ENCODE measurements at places on chromosomes 12 and 14.

DNA sequence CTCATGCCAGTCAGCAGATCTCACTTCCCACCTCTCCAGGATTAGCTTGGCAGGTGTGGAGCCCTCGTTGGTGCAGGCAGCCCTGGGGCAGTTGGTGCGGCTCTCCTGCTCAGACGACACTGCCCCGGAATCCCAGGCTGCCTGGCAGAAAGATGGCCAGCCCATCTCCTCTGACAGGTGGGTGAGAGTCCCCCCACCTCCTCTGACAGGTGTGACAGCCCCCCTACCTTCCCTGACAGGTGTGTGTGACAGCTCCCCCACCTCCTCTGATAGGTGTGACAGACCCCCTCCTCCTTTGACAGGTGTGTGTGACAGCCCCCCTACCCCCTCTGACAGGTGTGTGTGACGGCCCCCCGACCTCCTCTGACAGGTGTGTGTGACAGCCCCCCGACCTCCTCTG is 26.3 kb downstream of the PAPLN start:
- no peak for DNase-seq

DNA sequence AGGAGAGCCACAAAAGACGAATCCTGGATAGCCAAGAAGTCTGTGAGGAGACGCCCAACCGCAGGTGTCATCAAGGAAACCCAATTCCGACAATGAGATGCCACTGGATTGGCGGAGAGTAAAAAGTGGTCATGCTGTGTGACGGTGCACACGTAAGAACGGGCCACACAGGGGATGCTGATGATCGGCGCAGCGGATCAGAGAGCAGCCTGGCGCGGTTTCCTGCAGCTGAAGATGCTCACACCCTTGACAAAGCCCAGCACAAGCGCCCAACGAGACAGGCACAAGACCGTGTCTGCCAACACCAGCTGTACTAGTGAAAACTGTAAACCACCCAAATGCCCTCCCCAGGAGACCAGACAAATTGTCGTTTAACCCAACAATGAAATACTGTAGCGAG is 55.8 kb downstream of the CCDC85C start:
- DNase-seq = no peak

DNA sequence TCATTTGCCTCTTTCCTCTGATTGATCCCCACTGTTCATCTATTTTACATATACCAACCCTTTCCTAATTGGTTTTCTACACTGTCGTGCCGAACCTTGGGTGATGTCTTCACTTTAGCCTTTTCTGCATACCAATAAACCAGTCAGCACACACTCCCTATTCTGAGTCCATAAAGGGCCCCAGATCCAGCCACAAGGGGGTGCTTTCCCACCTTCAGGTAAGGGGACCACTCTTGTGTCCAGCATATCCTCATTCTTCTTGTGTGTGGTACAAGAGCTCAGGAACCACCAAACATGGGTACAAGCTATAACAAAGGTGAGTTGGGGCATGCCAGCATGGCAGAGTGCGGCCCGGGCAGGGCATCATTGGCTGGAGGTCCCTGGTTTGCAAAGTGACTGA is 859.8 kb downstream of the FSCB start:
- peak; percentile 26 for DNase-seq

DNA sequence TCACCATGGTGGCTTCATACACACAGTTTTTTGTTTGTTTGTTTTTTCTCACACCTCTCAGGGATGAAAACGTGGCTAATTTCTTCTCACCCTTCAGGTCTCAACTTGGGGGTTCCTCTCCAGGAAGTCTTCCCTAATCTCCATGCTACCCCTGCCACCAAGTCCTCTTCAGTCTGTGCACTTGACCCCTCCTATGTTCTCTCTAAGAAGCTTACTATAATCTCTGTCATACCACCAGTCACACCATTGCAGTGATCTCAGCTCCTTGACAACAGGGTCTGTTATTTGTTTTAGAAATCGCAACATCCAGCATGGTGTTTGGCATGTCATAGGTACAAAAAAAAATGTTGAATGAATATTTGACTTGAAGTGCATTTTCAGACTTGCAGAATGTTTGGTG is 83.4 kb downstream of the PRORP start:
- no peak for DNase-seq

DNA sequence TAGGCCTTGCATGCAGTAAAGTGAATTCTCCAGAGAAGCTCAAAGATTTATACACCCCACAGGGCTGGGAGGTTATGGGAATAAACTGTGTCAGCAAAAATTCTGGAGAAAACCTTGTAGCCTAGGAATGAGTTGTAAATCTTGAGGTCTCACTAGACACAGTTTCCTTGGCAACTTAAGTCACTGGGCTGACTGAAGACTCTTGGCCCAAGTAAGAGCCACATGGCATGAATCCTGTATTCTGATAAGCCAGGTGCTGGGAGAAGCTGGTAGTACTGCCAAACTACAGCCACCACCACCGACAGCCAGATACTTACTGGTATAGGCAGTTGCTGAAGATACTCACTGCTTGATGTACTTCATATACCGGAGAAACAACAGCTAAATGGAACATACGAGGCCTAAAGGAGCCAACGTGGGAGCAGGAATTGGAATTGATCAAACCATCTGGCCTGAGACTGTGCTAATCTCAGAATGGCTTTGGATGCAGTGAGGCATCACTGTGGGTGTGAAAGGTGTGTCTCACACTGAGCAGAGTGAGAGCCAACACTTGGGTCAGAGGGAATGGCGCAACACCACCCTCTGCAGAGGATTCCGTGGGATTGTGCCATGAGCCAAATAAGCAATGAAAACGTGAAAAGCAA is 102.8 kb upstream of the TMCC3 start:
- DNase-seq = no peak

DNA sequence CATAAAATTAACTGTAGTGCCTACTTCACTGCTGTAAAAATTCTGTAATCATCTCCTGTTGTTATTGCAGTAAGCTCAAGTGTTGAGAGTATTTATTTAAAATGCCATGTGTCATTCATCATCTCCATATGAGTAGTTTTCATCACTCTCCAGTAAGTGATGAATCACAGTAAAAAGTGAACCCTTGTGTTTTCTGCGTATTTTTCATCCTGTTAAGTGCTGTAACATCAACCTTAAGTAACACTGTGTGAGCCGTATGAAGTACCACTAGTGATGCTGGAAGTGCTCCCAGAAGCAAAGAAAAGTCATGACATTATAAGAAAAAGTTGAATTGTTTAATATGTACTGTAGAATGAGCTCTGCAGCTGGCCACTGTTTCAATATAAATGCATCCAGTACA is 55.4 kb downstream of the SLCO1B3 start:
- DNase-seq = no peak

GRCh38 chr14:68843471-68844209 is 50.8 kb upstream of the ZFP36L1 start:
- DNase-seq = peak; percentile 86

GRCh38 chr14:70811050-70811449 is 1.7 kb upstream of the MAP3K9 start:
- DNase-seq = no peak

- no peak for DNase-seq
Observed at GRCh38 chr12:10030446-10030845, at the start of gene CLEC9A. Gene CLEC9A, plus strand, starts transcription at chr12:10030682. Its CDS starts 22,006 bp downstream, at chr12:10052688.

DNA sequence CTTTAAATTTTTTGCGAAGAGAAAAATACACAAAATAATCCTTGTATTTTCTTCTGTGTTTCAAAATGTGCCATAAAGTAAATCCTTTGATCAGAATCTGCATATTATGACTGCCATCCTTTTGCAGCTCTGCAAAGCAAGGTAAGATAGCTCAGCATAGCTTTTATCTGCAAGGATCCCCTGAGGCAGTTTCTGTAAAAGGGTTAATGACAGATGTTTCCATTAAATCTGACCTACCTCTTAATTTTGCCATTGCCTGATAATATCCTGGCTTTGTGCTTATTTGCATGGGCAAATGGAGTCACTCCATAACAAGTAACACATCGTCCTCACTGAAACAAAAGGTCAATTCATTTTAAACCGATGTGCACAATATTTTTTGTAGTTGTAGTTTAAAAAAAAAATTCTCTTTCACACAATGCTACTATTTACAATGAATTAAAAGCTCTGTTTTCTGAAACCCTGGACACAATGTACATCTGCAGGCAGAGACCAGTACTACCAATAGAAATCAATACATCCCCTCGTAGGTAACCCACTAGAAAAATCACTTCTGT is 108.5 kb upstream of the SOX5 start:
- peak; percentile 46 for DNase-seq

- DNase-seq = no peak
Observed at GRCh38 chr14:68229423-68230100, 410.0 kb downstream of the RAD51B start.

DNA sequence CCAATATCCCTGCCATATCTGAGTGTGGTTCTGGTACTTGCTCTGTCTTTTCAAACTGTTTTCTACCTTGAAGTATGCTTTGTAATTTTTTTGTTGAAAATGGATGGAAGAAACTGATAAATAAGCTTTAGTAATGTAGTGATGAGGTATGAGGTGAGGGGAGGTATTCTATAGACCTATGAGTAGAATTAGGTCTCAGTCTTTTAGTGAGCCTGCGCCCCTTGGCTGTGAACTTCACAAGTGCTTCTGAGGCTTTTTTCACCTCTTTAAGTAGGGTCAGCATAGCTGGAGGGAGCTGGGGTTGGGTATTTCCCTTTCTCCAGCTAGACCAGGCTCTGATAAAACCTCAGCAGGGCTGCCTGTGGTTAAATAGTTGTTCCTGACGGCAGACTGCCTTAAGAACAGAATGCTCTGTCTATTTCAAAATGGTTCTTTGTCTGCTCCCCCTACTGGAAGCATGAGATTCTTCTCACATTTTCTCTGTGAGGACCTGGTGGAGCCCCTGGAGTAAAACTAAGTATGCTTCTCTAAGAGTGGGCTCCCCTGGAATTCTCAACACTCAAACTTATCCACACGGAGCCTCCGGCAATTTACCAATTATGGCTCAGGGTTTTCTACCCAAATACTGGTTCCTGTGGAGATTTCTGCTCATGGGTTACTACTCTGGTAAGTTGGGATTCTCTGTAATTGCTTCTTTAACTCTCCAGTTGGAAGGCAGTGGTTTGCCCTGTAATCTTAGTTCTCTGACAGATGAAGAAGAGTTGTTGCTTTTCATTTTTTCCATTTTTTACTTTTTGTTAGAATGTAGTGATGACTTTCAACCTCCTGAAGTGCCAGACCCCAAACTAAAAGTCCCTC is 13.1 kb downstream of the KRT5 start:
- DNase-seq = no peak

DNA sequence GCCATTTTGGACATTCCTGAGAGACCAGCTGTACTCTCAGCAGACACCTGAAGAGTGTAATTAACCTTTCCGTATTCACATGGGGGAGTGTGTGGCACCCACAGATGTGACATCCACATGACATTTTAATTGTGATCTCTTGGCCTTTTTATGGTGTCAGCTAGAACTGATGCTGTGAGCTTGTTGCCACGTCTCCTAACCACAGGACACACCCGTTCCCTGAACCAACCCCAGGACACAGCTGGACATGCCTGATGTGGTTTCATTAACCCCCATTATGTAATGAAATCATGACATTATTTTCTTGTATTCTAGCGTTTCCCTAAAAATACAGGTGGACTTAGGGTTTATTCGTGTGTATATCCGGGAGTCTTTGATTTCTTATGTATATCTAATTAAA is 1036.1 kb downstream of the TMEM121 start:
- no peak for DNase-seq

DNA sequence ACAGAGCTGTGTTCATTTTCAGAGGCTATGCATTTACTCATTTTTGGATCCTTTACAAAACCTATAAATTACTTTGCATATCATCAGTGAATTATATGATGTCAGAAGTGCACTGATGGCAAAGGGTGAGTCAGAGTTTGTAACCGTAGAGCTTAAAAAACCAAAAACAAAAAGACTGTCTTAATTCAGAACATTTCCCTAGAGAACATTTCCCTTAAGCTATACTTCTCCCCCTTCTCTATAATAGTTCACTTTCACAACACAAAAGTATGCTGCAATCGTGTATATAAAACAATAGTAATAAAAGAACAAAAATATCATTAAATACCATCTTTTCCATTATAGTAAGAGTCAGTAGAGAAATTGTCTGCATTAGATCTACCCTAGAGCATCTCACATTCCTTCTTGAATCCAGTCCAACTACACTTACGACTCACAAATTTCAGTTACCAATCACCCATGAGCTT is 934.9 kb downstream of the LRFN5 start:
- DNase-seq = no peak

GRCh38 chr12:104375775-104376174 is 72.2 kb downstream of the EID3 start:
- DNase-seq = no peak
